Thoracic aorta (tissue), 2 donors: ENCODE measurements at places on chromosomes 6 and 20.
A peak's percentile ranks its signal among the peaks of the same experiment; 100 is the strongest.

- H3K36me3 ChIP-seq = no peaks in the 10 kb centered on the region
- H3K4me1 ChIP-seq = peaks cover 2% of the 10 kb centered on the region
- no peak for DNase-seq
- H3K27me3 ChIP-seq = no peaks in the 10 kb centered on the region
- no peak overlapping the region for H3K4me3 ChIP-seq
These were observed 24.5 kb upstream of the SMIM29 start for GRCh38 chr6:34273242-34273805.

GRCh38 chr6:4973982-4974745 is 29.7 kb downstream of the RPP40 start:
- peak overlapping the region; percentile 53 for H3K27ac ChIP-seq
- H3K4me1 ChIP-seq = no peaks in the 10 kb centered on the region
- H3K4me3 ChIP-seq = peak overlapping the region; percentile 31
- no peak for DNase-seq
- H3K27me3 ChIP-seq = no peaks in the 10 kb centered on the region
- no peaks in the 10 kb centered on the region for H3K36me3 ChIP-seq

DNA sequence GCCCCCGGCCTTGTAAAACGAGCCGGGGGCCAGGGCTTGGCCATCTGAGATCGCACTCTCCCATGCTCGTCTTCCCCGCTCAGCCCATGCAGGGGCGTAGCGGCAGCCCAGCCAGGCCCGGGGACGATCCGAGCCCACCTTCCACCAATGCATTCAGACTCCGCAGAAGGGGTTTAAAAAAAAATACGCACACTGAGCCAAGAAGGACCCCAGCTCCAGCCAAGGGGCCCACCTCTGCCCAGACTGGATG is 320 bp downstream of the GSTA4 start:
- no peak for DNase-seq
- H3K27ac ChIP-seq = peak overlapping the region; percentile 93
- peak overlapping the region; percentile 76 for H3K4me3 ChIP-seq
- peaks cover 48% of the 10 kb centered on the region for H3K4me1 ChIP-seq

DNA sequence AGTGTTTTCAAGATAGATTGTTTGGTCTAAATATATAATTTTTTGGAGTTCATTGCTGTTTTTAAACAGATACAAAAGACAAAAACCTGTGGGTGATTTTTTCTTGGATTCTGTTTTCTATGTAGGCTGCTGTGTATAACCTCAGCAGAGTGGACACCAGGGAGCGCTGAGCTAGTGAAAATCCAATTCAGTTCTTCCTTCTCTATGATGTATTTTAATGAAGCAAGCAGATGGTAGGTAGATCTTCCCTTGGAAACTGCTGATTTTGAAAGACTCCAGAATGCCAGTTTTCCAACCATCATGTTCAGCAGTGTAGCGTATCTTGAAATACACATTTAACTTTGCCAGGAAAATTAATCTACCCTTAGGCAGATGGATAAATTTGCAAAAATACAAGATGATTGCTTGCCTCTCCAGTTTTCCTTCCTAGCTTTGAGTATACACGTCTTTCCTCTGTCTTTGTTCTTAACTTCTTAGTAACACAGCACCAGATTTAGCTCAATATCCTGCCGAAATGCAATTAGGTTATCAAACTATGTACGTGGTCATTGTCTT is 178.0 kb downstream of the PHF3 start:
- no peak for DNase-seq
- H3K27ac ChIP-seq = no peak overlapping the region
- H3K36me3 ChIP-seq = no peaks in the 10 kb centered on the region
- no peaks in the 10 kb centered on the region for H3K27me3 ChIP-seq

DNA sequence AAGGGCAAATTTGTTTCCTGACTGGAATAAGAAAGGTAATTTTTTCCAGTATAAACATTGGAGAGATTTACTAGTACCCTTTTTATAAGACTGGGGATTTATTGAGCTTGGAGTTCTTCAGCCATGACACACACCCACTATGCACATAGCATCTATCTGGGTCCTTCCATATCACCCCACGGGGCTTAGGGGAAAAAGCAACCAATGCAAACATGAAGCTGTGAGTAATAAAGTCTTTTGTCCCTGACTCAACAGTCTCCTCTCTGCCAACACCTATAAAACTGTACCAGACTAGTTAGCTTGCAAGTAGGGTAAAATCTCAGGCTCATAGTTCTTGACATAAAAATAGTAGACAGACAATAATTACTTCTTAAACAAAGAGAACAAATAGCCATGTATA is 23.4 kb downstream of the COL21A1 start:
- H3K4me3 ChIP-seq = no peak overlapping the region
- H3K27ac ChIP-seq = no peak overlapping the region
- peaks cover 16% of the 10 kb centered on the region for H3K4me1 ChIP-seq
- no peak for DNase-seq
- no peaks in the 10 kb centered on the region for H3K27me3 ChIP-seq

GRCh38 chr20:44810391-44811149 is at the start of gene RIMS4:
Gene RIMS4, minus strand, starts transcription at chr20:44810546. Its CDS starts 275 bp downstream, at chr20:44810271.
- no peaks in the 10 kb centered on the region for H3K36me3 ChIP-seq
- DNase-seq = no peak
- H3K4me1 ChIP-seq = peaks cover 5% of the 10 kb centered on the region
- peak within 1 kb of the TSS; percentile 64 for H3K4me3 ChIP-seq
- H3K27ac ChIP-seq = no peak within 1 kb of the TSS

DNA sequence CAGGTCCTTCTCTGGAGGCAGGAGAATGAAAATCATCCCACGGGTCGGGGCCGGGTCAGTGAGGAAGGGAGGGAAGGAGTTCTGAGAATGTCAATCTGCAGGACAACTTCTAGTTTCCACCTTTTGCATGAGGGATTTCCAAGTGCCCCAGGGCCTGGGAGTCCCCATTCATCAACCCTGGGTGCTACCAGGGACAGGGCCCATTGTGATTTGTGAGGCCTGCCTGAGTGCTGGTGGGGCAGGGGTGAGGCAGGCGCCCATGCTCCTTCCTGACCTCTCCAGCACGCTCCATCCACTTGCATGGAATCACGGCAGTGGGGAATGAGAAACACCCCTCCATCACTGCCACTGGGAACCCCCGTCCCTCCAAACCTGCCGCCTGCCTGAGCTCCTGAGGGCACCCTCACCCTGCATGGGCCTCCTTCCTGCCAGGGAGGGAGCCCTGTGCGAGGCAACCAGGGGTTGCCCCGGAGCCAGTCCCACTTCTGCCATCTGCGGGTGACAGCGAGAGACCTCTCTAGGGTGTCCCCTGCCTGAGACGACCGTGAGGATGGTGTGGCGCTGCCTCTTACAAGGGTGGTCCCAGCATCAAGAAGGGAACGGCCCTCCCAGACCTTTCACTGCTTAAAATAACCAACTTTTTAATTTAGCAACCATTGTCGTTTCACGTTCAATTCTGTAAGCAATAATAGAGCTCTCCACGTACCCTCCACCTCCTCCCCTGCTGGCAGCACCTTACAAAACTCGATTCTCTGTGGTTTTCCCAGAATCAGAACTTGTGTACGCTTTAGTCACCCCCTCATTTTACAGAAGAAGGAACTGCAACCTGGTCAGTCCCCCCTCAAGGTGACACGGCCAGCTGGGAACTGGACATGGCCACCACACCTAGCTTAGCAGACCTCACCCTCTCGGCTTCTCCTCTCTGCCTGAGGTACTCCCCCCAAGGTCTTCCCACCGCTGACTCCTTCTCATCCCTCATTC is 28.6 kb downstream of the PMEPA1 start:
- peak overlapping the region; percentile 3 for H3K27ac ChIP-seq
- peaks cover 51% of the 10 kb centered on the region for H3K4me1 ChIP-seq
- H3K36me3 ChIP-seq = no peaks in the 10 kb centered on the region
- no peak for DNase-seq
- H3K4me3 ChIP-seq = no peak overlapping the region
